Stimulated activated CD8-positive, alpha-beta memory T cell treated with anti-CD3 and anti-CD28 coated beads, Interleukin-4, amount 100 ng/mL, for 4 hours (primary cell): ENCODE measurements at places on chromosomes 2 and 18.

DNA sequence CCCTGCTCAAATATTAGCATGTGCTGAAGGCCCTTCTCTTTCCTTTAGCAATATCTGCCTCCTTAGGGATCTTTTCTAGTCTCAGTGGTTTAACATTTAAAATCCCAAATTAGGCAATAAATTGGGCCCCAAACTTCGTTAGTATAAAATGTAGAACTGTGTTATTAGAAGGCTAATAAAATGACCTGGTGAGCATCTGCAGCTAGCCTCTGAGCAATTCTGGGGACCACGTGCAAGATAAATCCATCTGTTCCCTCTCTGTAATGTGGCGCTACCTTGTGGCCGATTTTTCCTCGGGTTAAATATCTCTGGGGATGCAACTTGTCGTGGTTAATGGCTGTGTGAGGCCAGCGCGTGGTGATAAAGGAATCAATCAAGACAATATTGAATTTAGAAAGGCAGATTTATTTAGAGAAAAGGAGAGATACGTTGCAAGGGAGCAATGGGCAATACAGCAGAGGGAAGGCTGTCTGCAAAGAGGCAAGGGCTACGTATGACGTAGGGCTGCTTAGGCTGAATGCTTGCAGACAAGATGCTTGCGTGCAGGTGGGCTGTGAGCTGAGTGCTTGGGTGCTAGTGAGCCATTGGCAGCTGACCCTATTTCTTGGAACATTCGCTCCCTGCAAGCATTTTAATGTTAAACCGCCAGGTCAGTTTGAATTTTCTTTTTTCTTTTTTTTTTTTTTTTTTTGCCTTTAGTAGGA, 18.5 kb upstream of the IL36G start:
- no peak for DNase-seq

- DNase-seq: no peak
Measured at GRCh38 chr2:75489721-75490120, 71.0 kb downstream of the EVA1A start.

DNA sequence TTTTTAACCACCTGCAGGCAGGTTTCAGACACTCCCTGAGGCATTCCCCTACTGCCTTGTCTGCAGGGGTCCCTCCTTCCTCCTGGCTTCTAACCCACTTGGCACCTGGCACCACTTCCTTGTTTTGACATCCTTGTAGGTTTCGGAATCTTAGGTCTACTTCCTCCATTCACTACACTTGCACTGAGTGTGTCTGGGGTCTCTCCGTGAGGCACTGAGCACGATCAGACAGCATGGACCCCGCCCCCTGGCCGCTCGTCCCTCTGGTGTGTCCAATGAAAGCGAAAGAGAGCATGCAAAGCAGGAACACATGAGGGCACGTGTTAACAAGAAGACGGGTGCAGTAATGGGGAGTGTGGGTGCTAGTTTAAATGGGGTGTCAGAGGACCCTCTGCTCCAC, 63.8 kb downstream of the HAUS1 start:
- no peak for DNase-seq

- no peak for DNase-seq
Measured at GRCh38 chr2:54120950-54121349, 5.5 kb downstream of the ACYP2 start.

DNA sequence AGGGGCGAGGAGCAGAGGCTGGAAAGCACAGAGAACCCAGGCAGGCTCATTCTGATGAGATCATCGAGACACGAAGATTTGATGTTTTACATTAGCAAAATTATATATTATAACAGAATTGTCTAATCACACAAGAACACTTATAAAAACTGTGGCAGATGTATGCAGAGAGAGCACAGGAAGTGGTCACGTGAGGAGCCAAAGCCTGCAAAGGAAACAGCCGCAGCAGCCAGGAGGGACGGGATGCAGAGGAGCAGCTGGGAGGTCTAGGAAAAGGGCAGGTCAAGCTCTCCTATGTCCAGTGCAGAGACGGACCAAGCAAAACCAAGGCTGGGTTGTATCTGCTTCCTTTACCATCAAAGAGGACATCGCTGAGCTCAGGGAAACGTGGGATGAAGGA, 355.1 kb upstream of the MYT1L start:
- no peak for DNase-seq

DNA sequence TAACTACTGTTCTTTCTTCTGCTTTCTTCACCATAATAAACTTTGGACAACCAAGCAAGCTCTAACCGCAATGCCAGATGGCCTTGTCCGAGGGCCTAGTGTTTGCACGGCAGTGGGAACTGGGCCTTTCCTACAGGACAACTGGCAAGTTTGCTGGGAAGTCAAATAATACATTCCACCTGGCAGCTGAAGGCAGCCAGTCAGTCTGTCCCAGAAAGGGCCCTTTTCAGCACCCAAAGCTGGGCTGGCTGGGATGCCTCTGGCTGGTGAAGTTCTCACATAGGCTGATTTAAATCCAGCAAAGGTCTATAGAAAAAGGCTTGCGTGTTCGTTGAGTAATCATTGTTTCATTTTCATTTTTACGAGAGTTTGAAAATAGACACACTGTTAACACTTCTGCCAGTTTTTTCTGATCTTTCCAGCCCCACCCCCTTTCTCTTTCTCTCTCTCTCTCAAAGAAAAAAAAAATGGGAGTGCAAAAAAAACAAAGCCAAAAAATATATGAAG, 110.0 kb upstream of the EPAS1 start:
- no peak for DNase-seq

DNA sequence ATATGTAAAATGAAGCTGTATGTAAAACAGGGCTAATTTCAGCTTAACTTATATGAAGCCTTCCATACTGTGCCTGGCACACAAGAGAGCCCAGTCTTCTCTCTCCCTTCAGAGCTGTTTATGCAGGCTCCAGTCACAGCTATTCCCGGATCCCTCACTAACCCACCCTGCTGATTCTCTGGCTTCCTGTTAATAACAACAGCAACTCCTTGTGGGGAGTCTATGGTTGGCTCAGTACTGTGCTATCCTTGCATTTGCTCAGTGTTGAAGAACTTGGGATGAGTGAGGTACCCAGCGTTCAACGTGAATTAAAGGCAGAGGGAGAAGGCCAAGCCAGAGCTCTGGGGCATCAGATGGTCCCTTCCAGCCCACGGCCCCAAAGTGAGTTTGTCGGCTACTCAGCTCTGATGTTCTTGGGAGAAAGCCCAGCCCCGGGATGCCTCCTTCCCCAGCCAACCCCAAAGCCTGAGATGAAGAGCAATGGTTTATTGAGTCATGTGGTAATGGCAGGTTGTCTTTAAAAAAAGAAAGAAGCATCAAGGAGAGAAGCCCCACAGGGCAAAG, 43.2 kb downstream of the PSD4 start:
- DNase-seq: no peak

- no peak for DNase-seq
Measured at GRCh38 chr18:22136395-22136794, 33.0 kb upstream of the GATA6 start.

DNA sequence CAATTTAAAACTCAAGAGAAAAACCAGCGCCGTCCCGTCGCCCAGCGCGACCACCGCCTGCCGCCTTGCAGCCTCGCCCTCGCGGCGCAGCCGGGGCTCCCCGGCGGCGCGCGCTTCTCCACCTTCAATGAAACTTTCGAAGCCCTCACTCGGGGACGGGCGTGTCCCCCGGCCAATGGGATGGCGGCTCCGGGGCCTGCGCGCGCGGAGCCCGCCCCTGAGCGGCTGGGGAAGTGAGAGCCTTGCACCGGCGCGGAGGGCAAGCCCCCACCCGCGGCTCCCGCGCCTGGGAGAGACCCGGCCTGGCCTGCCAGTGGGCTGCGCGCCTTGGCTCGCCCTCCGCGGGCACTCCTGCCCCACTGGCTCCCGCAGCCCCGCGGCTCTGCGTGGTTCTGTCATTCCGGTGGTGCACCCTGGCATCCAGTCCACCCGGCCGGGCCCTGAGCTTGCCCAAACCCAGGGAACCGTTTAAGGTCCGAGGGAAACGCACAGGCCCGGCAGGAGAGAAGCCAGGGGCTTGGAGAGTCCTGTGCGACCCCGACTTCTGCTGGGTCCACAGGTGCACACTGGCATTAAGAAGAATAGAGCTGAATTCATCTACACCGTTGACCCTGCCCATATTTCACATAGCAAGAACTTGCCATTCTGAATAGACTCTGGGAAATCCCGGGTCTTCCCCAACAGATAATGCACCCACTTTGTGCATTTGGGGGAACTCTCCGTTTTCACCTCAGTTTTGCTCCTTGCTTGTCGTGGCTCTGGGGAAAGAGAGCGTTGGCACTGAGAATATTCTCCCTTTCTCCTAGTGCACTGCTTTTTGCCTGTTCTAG, at the start of gene PIEZO2:
TSS of gene PIEZO2 (minus strand) at position 129 of the 830 bp plus-strand sequence. CDS start 981 bp downstream, outside the sequence.
- DNase-seq: no peak

DNA sequence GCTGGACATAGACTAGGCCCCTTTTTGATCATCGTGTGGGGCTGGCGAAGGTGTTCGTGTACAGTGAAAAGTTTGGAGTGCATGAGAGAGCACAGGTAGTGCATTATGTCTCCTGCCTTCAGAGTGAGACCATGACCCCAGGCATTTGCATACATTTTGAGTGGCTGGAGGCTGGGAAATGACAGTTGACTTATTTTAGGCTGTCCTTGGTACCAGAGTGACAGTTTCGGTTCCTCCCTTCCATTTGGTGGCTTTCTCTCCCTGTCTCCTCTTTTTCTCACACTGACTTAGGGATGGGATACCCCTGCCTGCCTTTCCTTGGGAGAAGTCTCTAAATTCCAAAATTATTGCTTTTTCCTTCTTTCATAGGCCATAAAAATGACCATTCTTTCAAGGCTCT, 20.1 kb downstream of the SERPINB12 start:
- no peak for DNase-seq

DNA sequence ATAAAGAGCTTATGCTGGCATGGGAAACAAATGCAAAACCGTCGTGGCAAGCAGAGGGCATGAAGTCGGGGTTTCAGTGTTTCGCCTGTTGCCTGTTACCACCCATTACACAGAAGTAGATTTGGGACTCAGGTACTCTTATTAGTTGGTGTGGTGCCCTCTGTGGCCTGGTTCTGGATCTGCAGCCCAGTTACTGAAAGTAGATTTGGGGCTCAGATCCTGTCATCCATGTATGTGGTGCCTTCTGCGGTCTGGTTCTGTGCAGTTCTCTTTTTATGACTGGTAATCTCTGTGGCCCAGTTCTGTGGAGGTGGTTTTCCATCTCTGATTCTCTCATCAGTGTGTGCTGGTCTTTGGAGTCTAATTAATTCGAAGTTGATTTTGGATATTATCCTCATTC, 45.2 kb downstream of the ADNP2 start:
- DNase-seq: no peak

GRCh38 chr2:44207102-44207501, 38.4 kb downstream of the PPM1B start:
- DNase-seq: no peak

- DNase-seq: no peak
Measured at GRCh38 chr2:197992482-197993133, 188.2 kb downstream of the PLCL1 start.

- no peak for DNase-seq
Measured at GRCh38 chr2:224753743-224754540, 37.8 kb upstream of the CCDC195 start.

DNA sequence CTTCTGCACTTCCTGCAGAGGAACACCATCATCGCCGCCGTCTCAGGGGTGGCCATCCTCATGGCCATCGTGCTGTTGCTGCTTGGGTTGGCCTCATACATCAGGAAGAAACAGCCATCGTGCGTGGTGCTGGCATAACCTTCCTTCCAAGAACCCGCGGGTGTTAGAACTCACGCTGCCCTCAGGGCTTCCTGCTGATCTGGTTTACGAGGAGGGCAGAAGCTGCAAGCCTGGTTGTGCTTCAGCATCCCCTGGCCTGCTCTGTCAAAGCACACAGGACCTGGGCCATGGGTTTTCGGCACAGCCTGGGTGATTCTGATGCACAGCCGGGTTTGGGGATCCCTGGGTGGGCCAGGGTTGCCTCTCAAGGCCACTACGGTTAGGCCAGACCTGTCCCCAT, 12.2 kb upstream of the ZAP70 start:
- no peak for DNase-seq

GRCh38 chr18:58802959-58803358, 61.7 kb upstream of the ZNF532 start:
- DNase-seq: no peak

DNA sequence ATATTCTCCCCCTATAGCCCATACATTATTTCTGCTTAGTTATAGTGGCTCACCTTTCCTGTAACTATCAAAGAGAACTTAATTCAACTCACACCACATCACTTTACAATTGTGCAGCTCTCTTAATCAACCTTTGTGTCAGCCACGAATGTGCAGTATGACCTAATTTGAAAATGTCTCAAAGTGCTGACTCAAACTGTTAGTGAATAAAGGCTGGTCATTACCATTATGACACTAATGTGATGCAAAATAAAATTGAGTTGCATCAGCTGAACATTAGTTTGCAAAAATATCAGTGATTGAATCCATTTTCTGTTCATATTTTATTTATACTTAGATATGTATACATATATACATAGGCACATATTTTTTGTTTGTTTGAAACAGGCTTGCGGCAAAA, 251.8 kb downstream of the MEIS1 start:
- DNase-seq: no peak

DNA sequence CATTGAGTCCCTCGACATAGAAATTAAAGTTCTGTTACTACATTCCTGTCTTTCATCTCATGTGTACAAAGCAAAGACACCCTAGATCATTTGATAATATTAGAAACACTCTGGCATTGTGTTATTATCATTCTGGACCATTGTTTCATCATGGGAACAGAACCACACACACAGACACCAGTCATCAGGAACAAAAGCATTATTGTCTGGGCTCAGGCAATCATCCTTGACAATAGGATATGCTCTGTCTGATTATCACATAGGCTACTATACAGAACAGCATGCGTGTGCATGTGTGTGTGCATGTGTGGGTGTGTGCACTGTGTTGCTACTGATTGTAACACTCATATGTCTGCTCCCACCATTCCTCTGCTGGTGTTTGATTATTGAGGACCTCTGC, 242.5 kb downstream of the SH3BP4 start:
- DNase-seq: no peak

DNA sequence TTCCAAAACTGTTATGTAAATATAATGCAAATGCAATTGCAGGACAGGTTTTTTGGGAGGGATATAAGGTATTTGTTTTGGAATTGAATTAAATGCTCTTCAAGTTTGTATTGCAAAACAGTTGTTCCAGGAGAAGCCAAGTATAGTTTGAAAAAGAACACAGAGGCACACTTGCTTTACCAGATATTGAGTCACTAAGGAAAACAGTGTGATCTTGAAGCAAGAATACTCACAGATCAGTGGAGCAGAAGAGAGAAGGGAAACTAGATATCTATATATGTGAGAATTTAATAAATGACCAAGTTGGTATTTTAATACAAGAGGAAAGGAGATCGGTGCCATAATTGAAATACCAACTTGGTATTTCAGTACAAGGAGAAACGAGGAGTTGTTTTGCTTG, 178.9 kb downstream of the CAPN13 start:
- no peak for DNase-seq

DNA sequence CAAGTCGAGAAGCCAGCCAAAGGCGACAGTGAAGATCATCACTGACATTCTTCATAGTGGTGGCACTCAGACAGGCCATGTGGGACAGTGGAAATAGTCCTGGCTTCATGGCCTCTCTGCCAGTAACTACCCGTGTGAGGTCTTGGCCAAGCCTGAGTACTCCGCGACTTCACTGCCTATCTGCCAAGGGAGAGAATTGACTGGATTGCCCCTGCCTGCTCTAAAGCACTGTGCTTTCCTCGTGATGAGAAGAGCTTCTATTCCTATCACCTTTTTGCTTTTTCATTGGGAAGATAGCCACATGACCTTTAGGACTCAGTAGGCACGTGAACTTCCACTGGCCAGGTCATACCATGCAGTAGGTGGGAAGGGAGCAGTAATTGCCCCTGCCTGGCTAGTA, 239.3 kb downstream of the HAUS1 start:
- DNase-seq: no peak

- DNase-seq: no peak
Measured at GRCh38 chr2:189608795-189609422, 28.3 kb upstream of the SLC40A1 start.
